Activated CD4-positive, alpha-beta T cell treated with anti-CD3 and anti-CD28 coated beads, Interleukin-2, Interleukin-6, amounts not matched to agents 100 ng/mL and 50 ng/mL, durations not matched to agents 16 hours and 8 hours (primary cell): ENCODE measurements at places on chromosomes 13 and 19.
A peak's percentile ranks its signal among the peaks of the same experiment; 100 is the strongest.

DNA sequence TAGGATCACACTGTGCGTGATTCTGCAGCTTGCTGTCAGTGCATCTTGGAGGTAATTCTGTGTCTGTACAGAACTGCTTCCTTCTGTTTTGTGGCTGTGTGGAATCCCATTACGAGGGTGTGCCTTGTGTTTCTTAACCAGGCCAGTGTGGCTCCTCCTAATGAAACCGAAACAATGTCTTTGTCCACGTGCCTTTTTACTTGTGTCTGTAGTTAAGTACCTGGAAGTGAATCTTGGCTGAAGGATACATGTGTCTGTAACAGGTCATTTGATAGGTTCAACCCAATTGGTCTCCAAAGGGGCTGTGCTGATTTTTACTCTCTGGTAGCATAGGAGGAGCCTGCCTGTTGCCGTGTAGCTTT lies 13.1 kb downstream of the NOP53 start:
- no peak for DNase-seq

- DNase-seq = no peak
Observed at GRCh38 chr19:52741951-52742485, 7.2 kb upstream of the ZNF611 start.

DNA sequence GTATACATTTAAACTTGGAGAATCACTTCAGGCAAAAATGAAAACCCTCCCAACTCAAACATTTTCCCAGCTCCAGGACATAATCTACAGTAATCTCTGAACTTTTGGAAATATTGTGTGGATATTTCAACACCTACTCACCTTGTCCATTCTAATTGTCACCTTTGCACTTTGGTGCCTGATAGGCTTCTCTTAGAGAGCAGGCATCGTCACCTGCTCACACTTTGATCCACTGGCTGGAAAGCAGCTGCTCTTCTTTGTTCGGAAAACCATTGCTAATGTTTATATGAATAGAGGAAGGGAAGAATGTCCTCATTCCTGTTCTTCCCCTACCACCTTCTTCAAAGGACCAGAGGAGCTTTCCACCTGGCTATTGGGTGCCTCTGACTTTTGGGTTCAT lies 411.2 kb downstream of the FGF9 start:
- DNase-seq = no peak

DNA sequence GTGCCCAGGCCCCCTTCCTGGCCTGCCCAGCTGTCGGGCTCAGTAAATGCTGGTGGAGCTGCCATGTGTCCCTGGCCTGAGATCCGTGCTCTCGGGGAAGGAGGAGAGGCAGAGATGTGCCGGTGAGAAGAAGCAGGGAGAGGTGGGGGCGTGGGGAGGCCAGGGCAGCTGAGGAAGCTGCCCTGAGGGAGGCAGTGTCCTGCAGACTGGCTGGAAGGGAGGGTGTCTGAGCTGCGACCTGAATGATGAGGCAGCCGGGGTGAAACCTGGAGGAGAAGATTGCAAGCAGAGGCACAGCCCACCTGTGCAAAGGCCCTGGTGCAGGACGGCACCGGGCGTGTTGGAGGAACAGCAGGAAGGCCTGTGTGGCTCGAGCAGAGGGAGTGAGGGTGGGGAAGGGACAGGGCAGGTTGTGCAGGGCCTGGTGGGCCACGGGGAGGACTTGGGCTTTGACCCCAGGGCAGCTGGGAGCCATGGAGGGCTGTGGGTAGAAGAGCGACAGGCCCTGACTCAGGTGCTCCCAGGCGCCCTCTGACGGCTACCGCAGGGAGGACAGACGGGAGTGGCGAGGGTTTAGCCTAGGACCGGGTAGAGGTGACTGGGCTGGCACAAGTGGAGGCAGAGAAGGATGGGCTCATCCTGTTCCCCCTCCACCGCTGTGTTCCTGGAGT lies 14.0 kb upstream of the CELF5 start:
- DNase-seq = peak; percentile 84

DNA sequence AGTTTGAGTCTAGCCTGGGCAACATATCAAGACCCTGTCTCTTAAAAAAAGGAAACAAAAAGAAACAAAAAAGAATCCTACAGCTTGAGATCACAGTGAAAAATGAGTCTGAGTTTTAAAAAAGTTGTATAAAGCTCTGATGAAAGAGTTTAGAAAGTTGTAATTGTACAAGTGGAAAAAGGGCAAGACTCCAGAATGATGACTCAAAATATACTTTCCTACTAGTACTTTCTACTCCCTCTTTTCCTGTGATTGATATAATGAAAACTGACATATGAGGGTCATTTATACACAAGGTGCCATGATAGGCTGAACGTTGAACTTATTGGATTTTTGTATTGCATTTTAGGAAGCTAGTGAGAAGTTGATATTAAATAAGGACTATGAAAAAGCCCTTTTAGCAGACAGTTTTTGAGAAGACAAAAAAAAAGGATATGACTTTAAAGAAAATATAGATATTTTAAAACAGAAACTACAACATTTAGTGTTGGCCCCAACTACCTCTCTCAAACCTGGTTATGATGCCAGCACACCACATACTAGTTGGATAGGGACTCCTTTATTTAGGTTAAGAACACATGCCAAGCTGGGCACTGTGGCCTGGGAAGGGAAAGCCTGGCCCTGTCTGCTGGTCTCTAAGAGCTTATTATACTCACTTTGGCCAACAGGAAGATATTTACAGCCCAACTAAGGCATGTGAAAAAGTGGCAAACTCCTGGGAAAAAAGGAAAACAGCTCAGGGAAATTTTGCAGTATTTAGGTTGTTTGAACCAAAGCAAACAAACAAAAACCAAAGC lies 116.6 kb downstream of the KL start:
- DNase-seq = no peak

DNA sequence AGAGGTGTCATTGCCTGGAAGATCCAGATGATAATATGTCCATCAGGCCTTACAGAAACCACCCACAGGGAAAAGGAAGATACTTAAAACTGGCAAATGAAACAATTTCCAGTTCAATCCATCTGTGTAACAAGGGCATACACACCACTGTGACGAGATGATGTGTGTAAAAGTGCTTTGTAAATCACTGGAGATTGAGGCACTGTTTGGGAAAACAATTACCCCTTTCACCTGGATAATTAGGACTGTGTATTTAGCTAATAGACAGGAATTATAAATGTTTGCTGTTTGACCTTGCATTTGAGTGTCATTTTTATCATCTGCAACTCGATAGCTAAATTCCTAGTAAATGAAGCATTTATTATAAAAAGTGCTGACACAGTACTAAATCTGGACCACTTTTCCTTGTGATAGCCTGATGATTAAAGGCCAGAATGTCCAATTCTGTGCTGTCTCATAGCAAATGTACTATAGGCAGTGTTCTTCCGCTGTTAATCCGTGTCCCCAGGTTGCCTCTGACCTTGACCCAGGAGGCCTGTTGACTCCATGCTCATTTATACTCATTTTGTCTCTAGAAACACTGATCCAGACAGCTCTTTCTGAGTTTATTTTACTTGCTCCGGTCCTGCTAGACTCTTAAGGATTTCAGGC lies 105.8 kb downstream of the LACC1 start:
- DNase-seq = no peak

DNA sequence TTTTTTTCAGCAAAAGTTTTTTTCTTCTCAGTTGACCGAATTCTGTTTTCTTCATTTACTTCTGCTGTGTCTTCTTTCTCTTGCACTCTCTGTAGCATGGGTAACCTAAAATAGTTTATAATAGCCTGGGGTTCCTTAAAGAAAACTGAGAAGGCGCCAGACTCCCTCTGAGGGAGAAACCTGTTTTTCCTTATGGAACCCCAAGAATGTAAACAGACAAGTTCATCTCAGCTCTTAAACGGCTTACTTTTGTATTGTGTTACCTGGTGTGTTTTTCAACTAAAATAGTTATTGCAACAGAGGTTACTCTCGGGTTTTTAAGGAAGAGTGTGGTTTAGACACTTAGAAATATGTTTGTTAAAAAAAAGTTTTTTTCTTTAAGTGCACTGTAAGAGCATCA lies 23.8 kb upstream of the TM9SF2 start:
- no peak for DNase-seq

DNA sequence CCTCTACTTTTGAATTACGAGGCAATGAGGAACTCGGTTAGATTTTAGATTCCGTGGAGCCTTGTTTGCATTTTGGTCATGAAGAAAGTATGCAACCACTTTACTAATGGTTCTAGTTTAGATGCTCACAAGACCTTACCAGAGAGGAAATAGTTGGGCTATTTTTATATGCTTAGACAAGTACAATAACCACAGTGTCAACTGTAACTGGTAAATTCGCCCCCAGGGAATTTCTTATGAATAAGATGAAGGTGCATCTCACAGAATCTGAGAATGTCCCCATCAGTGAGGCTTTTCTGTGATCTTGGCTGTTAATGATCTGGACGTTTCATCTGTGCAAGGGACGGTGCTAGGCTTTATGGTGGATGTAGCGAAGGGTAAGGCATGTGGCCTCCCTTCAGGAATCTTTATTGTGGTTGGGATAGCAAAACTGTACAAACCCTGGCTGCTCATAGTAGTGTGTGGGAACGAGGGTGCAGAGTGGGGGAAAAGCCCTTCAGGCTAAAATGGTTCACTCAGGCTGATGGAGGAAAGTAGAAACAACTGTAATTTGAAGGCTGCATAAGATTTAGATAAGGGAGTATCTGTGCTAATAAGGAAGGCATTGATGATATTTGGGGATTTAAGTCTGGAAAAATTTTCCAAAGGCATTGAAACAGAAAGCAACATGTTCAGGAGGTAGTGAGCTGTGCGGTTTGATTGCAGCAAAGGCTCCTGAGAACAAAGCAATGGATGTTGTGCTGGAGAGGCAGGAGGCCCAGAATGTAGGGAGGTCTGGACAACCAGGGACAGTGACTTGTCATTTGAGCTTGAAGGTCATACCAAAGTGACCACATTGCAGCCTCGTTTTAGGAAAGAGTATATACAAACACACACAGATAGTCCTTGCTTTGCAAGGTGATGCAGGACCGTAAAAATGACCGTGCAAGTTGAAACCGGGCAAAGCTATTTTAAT lies 28.4 kb downstream of the UBAC2 start:
- peak; percentile 59 for DNase-seq

- DNase-seq = no peak
Observed at GRCh38 chr13:96835546-96835945, 158.7 kb downstream of the OXGR1 start.

DNA sequence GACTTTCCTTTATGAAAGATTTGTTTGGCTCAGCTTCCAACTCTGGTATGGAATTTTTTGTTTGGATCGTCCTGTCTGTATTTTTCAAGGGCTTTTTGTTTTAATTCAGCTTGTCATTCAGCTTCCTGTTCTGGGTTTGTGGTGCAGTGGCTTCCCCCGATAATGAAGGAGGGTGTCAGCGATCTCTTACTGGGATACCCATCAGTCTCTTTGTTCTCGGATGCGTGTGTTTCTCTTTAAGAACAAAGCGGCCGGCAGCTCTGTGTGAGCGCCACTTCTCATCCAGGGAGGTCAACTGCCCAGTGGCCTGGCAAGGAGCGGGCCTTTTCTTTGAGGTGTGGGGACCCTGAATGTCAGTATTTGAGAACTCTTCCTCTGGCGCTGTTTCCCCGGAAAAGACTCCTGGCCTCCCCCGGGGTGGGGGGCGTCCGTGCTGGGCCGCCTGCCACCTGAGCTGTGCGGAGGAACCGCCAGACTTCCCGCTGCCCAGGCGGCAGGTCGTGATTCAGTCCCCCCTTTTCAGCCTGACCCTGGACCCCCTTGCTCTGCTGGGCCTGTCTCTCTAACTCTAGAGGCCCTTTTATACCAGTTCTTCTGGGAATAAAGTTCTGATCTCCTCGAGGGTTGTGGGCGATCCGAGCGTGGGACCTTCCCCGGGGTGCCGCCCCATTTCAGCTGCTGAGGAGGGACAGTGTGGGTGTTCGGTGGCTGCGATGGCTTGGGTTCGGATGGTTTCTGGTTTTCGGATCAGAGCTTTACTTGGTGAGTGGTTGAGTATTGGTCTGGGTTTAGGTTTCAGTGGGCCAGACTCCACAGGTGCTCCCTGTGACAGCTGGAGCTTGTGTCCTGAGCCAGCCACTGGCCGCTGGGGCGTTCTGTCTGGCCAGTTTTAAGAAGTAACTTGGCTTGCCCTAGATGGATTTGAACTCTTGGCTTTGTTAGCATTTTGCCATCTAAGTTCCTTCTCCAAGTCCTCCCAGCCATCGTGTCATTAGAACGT lies 3.4 kb downstream of the SF3A2 start:
- DNase-seq = peak; percentile 50

DNA sequence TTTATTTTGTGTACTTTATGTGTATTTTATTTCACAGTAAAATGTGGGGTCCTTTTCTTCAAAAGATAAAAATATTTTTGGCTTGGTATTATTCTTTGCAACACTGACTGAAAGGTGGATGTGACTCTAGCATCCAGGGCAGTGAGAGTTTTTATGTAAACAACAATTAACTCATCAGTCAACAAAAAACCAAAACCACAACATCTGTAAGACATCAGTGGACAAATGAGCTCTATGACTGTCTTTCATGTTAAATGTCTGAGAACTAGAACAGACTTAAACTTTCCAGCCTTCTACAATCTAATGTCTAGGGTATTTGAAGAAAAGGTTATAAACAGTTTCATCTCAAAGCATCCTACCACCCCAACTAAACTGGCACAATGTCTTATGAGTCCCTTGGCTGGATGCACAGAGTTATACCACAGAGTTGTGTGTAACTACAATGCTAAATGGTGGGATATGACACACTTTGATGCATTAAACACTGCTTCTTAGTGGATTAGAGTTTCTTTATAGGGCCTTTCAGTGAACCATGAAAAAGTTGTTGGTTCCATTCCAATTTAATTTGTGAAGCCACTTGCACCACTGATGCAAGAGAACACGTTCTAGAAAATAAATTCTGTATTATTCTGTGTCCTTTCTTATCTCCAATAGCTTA lies 544.2 kb upstream of the KLF12 start:
- no peak for DNase-seq

DNA sequence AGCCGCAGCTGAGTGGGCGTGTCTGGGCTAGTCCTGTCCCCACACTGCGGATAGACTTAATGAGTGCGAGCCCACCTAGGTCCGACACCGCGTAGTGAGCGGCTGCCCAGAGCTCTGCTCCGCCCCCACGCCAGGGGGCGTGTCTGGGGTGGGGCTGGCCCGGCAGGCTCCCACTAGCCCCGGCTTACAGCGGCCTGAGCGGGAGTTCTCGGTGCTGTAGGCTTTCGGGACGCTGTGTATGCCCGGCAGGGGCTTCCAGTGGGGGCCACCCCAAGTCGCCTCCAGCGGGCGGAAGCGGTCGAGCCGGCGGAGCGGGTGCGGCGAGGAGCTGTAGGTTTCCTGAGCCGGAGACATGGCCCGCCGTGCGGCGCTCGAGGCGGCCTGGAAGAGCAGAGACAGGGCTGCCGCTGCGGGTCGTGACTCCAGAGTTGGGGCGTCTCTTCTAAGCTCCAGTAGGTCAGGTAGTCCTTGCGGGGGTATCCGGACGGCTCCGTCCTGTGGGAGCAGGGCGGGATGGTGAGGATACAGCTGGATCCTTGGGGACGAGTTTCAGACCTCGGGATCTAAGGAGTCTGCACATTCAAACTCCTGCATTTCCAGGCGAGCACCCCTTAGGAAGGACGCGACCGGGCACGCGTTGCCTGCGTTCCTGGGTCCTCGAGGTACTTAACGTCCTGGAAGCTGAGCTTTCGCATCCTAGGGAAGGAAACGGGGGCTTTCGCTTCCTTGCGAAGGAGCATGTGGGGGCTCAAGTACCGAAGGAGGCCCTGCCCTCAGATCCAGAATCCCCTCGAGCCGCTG lies 1.2 kb downstream of the CGB7 start:
- DNase-seq = peak; percentile 53

GRCh38 chr19:31174948-31175347 lies 174.3 kb downstream of the TSHZ3 start:
- DNase-seq = no peak
